ENCODE measurements at places on chromosomes 3 and 15.

- no peak for DNase-seq
Measured at GRCh38 chr3:167762296-167762695, 26.8 kb downstream of the SERPINI1 start.

DNA sequence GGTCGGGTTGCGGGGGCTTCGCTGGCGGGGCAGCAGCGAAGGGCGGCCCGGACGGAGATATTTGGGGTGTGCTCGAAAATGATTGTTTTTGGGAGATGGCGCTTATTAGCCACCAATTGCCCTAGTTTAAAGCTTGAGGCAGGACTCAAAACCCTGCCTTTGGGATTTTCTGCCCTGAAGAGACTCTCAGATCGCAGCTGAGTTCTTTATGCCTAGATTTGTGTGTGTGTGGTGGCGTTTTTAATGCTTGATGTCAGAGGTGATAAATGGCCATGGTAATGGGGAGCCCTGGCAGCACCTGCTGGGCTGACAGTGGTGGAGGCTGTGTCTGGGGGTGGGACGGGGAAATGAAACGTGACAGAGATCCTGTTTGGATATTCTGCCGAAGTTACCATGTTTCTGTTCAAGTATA lies 604 bp downstream of the KCTD6 start:
- DNase-seq = no peak

DNA sequence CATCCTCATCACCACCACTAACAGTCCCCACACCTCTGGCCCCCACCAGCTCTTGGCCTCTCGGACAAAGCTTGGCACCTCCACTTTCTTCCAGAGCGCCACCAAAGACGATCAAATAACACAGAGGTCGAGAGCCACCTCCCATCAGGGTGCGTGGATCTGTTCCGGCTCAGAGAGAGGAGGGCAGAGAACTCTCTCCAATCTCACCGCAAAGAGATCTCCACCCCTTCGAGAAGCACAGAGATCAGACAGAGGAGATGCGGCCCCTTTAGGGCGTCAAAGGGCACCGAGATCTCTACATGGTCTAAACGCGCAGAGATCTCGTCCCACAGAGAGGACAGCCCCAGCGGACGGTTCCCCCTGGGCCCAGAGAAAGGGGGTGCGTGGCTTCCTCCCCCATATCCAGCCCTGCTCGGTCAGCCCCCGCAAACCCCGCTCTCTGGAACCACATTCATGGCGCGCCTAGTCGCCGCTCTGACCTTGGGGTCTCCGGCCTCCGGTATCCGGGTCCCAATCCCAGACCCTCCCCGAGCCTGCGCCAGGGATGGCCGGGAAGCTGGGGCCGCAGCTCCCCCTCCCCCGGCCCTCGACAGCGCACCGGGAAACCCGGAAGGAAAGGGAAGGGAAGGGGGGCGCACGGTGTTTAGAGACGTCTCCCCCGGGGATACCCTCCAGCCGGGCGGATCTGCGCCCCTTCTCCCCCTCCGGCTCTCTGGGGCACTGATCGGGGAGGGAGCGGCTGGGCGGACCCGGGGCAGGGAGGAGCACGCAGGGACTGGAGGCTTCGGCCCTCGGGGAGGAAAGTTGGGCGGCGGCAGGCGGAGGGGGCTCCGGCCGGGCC lies 608 bp downstream of the SCN5A start:
- DNase-seq = no peak

- DNase-seq = peak; percentile 55
Measured at GRCh38 chr3:17070161-17070959, 185.6 kb downstream of the PLCL2 start.

GRCh38 chr3:51966922-51967383 lies 301 bp downstream of the PCBP4 start:
- no peak for DNase-seq

DNA sequence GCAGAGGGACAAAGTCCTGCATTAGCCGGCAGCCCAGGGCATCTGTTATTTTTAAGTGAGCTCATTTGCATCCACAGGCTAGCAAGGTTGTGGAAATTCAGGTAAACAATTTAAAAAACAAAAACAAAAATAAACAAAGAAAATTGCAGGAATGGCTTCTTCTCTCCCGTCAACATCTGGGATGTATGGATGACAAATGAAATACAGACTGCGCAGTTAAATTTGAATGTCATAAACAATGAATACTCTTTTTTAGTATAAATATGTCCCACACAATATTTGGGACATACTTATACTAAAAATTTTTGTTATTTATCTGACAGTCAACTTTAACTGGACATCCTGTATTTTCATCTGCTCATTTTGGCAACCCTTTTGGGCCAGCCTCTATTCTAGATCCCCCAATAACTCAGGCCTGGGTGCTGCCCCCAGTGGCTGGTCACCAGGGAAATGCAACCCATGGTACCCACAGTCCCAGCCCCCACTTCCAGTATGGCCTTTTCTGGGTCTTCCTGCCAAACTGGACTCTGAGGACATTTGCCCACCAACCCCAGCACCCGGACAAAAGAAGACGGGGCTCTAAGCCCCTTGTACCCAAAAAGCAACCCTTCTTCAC lies 12.7 kb downstream of the GRM2 start:
- DNase-seq = no peak

DNA sequence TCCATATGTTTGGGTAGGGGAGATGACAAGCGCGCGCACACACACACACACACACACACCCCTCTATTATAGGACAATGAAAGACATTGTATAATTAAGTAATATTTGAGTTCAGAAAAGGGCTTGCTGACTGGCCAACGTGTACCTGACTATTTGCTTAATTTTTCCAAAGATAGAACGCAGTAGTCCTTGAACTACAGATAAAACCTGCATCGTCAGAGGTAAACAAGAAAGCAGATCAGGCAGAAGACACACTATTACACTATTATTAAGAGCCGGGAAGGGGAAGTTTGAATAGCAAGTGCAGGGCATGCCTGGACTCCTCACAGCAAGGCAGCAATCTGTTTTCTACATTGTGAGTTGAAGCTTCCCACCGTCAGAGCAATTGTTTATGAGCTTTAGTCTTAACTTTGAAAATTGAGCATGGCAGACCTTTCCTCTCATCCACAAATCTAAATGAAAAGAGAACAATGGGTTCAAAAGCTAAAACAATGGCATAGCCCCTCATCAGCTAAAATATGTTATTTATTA lies 427.7 kb downstream of the GABRG3 start:
- DNase-seq = no peak

- DNase-seq = no peak
Measured at GRCh38 chr15:60582370-60583036, 103.6 kb upstream of the ICE2 start.

GRCh38 chr15:63818191-63818590 lies 15.6 kb downstream of the HERC1 start:
- DNase-seq = peak; percentile 80

GRCh38 chr3:178532476-178532875 lies 3.8 kb upstream of the KCNMB2 start:
- DNase-seq = peak; percentile 11

- peak; percentile 65 for DNase-seq
Measured at GRCh38 chr3:31008994-31009393, 114.5 kb upstream of the GADL1 start.

DNA sequence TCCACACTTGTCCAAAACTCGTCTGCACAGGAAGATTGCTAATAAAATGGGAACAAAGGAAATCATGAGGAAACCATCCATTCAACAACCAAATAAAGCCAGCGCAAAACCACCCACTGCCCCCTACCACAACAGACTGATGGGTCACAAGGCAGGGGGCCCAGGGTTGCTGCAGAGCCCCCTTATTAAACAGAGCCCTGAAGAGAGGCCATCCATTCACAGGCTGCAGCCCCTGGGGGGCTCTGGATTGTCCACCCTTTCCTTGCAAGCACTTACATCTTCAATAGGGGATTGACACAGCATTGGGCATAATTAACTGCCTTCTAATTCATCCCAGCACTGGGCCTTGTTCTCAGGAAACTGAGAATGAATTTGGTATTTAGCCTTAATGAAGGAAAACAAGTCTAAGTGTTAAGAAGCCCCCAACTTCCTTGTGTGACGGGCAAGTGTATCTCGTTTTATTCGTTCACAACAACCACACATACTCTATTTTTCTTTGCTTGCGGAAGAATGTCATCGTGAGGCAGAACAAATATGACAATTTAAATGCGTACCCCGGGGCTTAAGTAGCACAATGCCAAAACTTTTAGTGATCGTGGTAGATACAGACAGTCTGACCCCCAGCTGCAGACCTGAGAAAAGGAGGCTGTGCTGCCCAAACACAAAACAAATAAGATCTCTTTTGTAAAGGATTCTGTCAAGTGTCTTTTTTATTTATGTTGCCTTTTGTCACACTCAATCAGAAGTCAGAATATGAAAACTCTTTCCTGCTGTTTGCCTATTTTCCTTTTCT lies 144.0 kb downstream of the SEMA6D start:
- no peak for DNase-seq

- no peak for DNase-seq
Measured at GRCh38 chr3:122975924-122976293, 51.7 kb downstream of the SEMA5B start.

DNA sequence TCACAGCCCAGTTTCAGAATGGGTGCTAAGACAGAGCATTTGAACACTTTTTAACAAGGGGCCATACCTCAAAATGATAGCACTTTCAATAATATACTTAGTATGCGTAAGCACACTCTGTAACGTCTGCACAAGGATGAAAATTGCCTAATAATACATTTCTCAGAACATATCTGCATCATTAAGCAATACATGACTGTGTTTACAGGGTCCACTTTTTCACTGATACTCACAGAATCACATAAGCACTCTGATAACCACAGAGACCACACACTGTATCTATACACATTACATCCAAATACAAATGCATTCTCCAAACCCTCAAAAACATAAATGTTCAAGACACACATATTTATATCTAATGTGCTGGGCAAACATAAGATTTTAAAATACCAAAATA lies 79.8 kb downstream of the NR1I2 start:
- DNase-seq = peak; percentile 2

- no peak for DNase-seq
Measured at GRCh38 chr3:59235634-59236012, 185.8 kb upstream of the CFAP20DC start.

DNA sequence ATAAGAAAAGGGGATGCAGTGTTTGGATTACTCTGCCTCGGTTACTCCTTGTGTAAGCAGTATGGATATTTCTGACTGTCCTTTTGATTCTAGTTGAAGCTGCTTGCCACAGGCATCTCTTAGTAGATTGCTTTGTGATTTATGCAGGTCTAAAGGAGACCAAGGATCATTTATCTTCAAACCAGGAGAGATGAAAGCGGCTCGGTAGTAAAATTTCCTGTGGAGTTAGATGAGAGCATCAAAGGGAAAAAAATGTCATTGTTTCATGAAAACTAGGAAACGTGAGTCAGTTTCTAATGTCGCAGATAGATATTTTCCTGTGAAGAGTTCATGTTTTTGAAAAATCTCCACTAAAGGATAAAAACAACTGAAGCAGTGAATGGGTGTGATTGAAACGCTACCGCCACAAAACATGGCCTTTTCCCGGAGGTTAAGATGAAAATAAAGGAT lies 254.0 kb upstream of the TBL1XR1 start:
- peak; percentile 55 for DNase-seq

GRCh38 chr3:171643681-171644080 lies 166.6 kb downstream of the PLD1 start:
- no peak for DNase-seq

DNA sequence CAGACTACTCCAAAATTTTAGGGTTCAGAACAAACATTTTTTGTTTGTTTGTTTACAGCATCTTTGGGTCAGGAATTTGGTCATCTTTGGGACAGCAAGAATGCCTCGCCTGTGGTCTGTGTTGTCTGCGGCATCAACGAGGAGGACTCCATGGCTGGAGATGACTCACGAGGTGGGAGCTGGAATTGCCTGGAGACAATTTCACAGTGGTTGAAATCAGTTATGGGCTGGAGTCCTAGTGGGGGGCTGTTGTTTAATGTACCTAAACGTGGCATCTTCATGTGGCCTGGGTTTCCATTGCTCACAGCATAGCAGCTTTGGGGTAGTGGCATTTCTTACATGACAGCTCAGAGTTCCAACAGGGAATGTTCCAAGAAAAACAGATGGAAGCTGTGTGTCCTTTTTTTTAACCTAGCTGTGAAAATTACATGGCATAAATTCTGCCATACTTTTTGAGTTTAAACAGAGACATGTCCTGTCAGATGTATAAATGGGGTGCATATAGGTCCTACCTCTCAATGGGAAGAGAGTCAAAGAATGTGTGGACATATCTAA lies 507.3 kb upstream of the CBLB start:
- no peak for DNase-seq

DNA sequence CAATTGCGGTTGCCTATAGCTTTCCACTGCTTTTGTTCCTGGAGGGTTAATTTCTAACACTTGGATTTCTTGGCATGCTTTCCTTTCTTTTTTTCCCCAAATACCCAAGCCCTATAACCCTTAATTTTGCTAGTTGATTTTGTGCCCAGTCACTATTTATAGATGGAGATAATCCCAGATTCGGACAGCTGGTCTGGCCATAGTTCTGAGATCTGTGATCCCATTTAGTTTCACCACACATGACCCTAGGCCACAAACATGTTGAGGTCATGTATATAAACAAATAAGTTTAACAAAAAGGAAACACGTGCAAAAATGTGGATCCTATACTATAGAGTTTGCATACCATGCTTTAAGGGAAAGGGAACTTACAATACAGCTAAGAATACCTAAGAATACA lies 111.4 kb downstream of the ZMAT3 start:
- no peak for DNase-seq

GRCh38 chr15:88433046-88433685 lies 34.0 kb downstream of the MRPL46 start:
- no peak for DNase-seq

DNA sequence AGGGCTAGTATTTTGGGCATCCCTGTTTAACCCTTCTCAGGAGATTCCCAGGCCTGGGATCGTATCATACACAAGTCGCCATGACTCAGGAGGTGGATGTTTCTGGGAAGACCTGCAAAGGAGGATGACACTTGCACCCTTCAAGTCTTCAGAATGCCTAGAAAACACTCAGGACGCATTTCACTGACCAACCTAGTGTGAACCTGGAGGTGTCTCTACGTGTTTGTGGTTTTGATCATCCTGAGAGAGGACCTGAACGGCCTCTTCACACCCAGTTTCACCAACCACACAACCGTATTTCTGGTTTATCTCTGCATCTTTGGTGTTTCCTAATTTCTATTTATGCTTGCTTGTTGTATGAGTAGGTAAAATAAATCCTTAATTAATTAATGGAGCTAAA lies 2.8 kb upstream of the CLDND1 start:
- DNase-seq = no peak

DNA sequence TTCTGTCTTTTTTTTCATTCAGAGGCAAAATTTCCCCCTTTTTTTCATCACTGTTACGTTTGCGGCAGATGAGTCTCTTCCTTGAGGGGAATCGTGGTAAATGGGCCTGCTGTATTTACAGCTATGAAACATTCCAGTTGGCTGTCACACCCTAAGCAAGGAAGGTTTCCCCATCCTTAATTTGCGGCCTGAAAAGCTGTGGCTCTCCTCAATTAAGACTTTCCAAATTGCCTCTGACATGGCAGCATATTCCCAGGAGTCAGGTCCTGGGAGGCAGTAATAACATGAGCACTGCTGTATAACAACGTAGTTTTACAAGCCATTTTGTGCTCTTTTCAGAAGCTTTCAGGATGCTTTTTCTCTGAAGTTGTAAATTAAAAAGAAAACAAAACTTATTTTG lies 420.9 kb downstream of the LPP start:
- DNase-seq = no peak

- peak; percentile 84 for DNase-seq
Measured at GRCh38 chr15:75532413-75533250, 46.5 kb downstream of the PTPN9 start.

GRCh38 chr15:39578851-39579486 lies 1.9 kb upstream of the THBS1 start:
- no peak for DNase-seq

- DNase-seq = no peak
Measured at GRCh38 chr3:34198309-34198708, 399.9 kb downstream of the PDCD6IP start.
